ENCODE measurements at places on chromosomes 7 and 10.

DNA sequence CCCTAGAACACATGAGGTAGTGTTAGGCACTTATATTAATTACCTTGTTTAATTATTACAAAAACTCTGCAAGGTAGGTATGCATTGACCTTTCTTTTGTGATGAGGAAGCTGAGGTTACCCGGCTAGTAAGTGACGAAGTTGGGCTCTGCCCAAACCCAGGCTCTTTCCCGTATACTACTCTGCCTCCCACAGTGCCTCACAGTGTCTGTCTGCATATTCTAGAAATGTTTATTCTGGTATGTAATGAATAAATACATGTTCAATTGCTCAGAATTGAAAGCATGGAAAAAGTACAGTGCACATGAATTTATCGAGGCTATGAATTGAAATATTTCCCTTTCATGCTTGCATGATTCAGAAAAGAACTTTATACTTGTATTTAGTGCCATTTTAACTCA, 304.9 kb downstream of the PHTF2 start:
- no peak for DNase-seq

GRCh38 chr7:36396150-36396549, 6.5 kb downstream of the ANLN start:
- DNase-seq, result no peak

GRCh38 chr10:45625879-45626278, 46.7 kb downstream of the ZFAND4 start:
- DNase-seq, result no peak

DNA sequence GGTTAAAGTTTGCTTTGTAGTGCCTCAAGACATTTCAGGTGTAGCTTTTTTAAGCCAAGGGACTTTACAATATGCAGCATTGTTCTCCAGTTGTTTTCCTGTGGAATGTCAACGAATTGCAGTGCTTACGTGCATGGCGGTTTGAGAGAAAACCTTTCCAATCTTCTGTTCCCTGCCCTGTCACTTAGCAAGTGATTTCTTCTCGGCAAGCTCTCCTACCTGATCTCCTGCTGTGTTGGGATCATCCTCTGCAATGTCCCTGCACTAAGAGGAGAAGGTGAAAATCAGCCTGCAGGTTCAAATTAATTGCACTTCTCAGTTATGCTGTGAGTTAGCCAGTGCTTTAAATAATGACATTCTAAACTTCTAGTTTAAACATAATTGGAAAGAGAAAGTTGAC, 197.6 kb upstream of the FZD1 start:
- no peak for DNase-seq

GRCh38 chr10:77458986-77459590, 178.5 kb downstream of the KCNMA1 start:
- no peak for DNase-seq

DNA sequence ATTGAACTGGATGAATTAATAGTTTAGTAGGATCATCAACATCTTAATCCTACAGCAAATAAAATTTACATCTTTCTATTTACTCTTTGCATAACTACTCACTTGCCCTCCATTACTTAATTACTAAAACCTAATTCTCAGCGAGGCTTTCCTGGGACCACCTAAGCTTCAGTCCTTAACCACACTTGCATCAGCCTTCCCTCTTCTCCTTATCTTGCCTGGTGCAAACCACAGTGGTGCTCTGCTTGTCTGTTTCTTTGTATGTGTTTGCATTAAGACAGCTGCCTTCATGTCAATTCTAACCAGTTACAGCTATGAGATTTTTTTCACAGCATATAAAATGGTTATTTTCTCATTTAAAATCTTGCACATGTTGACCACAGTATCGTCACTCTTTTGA, 72.6 kb upstream of the ZNF92 start:
- no peak for DNase-seq

DNA sequence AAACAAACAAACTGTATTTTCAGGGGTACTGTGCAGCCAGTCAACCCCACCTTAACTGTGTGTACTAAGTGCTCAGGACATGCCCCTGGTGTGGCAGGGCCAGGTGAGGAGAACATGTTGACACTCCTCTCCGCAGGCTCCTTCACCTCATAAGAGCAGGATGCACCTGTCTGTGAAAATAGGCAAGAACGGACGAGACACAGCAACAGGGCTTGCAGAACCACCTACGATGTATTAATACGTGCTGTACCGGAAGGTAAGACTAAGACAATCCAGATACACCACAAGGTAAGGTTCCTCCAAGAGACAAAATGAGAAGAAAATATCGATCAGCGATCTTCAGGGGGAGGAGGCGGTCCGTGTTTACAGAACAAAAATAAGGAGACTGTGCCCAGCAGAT, 65.8 kb upstream of the CAMK2B start:
- DNase-seq, result no peak

- DNase-seq, result peak; percentile 47
These were observed 304.2 kb downstream of the PCDH15 start for GRCh38 chr10:54496852-54497251.

DNA sequence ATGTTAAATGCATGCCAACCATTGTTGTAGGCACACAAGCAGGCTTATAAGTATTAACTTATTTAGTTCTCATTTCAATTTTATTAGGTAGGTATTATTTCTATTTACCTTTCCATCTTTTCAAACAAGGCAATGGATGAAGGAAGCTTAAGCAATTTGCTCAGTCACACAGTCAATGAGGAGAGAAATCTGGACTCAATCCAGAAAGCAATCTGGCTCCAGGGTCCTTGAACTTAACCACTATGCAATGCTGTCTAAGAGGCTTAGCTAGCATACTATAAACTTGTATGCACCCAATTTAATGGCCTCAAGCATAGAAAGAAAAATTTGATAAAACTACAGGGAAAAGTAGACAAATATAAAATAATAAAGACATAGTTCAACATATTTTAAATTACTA, 88.6 kb downstream of the VWDE start:
- no peak for DNase-seq

DNA sequence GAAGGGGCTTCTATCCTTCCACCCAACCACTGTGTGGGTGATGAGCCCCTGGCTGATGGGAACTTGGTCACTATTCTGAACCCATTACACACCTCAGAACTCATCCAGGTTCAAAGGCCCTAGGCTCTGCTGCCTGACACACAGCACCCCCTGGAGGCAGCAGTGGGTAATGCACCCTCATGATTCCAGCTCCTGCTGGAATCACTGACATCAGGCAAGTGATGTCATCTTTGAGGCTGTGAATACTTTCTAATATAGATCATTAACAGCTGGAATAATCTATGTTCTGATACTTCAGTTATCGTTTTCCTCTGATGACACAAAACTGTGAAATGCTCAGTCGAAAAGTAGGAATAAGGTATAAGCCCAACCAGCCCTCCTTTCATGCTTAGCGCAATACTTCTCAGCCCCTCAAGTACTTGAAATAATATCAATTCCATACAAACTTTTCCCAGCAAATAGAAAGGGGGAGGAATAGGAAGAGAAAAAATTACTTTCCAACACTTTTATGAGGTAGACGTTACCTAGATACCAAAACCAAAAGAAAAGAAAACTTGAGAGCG, 7.5 kb upstream of the RBP3 start:
- peak; percentile 83 for DNase-seq

DNA sequence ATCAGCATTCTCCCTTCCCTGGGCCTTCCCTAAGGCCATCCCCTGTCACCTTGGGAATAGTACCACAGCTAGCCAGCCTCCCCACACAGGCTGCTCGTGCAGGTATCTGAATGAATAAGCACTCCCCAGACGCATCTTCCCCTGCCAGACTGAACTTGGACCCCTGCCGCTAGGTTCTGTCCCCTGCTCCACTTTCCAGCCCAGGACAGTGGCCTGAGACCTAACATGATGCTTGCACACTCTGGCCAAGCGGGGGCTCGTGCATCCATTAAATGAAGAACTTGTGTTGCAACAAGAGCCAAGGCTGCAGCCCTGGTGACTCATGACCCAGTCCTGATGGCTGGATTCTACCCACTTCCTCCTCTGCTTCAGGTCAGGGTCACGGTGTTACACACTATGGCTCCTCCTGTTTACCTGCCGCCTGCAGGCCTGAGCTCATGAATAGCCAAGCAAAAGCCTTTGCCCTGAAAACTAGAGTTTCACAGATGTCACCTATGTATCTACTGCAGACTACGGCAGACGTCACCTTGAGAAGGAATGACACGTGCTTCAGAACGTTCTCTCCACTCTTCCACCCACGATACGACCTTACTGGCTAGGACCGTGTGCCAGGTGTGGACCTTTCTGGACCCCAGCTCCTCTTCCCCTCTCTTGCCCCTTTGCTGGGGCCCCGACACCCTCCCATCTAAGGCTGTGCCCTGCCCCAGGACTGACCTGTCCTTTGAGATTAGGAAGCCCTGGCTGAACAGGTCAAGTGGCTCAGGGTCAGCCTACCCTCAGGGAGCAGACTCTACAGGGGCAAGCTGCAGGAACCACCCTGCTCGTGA, 6.5 kb downstream of the ASB13 start:
- no peak for DNase-seq

GRCh38 chr10:133444342-133445267, 9.1 kb upstream of the SCART1 start:
- DNase-seq, result no peak

DNA sequence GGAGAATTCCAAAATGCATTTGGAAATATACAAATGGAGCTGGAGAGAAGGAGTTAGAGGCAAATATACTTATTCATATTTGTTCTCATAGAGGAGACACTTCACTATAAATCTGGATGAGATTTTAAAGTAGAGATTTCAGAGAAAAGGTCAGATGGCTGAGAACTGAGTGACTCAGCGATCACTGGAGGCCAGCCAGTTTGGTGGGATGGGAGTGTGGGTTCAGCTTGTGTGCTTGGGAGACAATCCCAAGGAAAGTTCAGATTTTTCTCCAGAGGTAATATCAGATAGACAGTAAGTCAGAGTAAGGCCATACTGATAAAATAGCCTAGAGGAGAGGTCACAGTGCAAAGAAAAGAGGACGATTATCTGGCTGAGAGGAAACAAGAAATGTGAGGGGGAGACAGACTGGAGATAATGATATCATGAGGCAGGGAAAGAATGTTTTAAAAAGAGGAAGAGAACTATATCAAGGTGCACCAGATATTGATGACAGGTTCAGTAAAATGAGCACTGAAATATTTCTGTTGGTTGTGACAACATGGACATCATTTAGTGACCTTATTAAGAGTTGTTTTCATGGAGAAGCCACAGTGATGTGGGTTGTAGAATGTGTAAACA, 67.0 kb downstream of the MDFIC start:
- DNase-seq, result no peak

DNA sequence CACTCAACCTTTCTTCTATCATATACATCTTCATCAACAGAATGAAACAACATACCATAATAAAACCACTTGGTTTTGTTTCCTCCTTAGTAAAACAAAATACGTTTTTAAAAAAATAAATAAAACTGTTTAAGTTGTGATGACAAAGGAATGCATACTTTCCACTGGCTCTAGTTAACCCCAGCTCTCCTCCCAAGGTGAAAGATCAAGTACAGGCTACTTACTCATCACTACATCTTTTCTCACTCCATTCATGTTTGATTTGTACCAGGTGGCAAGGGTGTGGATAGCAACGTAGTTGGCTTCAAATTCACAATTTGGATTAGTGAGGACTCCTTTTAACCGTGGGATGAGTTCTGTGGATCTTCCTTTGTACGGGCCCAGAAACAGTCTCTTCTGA, 14.7 kb downstream of the OGA start:
- no peak for DNase-seq

DNA sequence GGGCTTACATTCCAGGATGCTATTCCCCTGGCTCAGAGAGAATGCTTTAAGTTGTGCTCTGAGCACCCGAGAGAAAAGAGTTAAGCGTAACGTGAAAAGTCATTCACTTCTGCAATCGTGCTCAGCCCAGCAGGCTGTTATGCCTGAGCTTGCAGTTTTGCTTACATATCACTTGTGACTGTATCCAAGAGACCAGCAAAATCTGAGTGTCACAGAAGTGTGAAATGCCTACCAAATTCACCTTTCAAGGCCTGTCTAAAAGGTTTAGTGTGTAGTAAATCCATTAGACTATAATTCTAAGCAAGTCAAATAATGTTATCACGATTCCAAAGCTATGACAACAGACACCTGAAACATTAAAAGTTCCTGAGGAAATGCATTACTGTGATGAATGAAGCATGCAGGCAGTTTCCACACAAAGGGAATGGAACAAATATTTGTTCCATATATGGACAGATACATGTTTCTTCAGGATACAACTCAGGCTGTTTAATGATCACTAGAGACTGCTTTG, 20.1 kb downstream of the ITGB1 start:
- peak; percentile 47 for DNase-seq

- no peak for DNase-seq
These were observed 301.4 kb downstream of the AHR start for GRCh38 chr7:17599733-17600339.

DNA sequence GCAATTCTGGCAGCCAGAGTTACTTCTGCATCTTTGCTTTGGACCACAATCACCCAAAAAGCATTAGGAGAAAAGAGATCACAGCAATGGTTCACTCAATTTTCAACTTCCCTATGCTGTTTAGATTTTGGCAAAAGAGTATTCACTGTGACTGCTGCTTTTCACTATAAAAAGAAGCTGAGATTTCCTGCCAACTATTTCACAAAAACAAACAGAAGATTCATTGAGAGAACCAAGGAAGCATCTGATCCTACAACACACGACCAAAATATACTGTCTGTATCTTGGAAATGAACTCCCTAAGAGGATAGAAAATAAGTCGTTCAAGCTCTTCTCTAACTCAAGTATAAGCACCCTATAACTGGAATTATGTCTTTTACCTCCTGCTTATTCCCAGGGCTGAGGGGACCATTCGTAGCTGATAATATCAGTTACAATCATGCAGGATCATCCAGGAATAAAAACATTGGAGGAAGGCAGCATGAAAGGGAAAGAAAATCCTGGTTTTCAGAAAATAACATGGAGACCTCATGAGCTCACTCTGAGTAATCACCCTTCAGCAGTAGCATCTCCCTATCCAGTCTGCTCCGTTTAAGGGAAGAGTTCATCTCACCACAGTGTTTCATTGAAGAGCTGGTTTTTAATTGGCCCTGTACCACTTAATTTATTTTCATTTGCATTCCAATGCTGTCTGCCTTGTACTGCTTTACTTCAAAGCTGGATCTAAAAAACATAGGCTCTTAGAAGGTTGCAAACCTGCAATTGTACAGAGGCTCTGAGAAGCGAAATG, 256.2 kb downstream of the PAXIP1 start:
- DNase-seq, result no peak

DNA sequence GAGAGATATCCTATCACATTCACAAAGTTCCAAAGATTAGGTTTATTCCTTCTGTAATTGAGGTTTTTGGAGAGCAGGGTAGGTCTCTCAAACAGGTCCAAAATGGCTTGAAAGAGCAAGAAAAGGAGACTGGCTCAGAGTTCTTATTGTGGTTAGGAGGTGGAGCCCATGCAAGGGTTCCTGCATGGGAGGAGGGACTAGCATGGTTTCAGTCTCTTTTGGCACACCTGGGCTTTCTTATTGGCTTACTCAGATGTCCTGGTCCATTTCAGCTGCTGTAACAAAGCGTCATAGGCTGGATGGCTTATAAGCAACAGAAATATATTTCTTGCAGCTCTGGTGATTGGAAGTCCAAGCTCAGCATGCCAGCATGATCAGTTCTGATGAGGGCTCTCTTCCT, 493.1 kb downstream of the REEP3 start:
- DNase-seq, result no peak

All from spleen (tissue), 13 donors.